H7 (cell line): ENCODE measurements at places on chromosomes 12 and 14. TPM values are rescaled to one million over a fixed set of nuclear protein-coding genes. Genes with fewer than 3 reads are reported as not detected.

DNA sequence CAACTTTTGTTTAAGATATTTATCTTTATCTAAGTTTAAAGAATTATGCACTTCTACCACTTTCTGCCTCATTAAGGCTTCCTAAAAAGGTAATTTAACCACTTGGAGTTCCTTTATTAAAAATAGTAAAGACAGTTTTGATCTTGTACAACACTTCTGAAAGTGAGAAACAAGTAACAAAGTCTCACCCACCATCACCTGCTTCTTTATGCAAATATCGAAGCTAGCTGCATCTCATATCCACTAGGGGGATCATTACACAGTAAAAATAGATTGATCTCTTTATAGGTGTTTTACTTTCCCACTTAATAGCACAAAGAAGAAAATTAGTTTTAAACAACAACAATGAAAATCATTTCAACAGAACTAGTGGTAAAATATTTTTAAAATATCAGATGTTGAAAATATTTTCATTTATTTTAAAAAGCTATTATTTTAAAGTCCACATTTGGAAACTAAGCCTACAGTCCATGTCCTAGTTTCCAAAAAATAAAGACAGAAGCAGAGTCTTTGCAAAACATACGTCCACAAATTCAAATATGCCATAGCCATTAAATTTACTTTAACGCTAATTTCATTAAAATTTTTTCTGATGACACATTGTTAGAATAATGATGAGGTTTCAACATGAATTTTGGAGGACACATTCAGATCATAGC, 160.0 kb upstream of the SOX5 start:
- peak; percentile 29 for DNase-seq

- DNase-seq = no peak
These were observed 238.8 kb upstream of the RGS6 start for GRCh38 chr14:71693381-71693780.

- no peak for DNase-seq
These were observed 21.0 kb upstream of the AQP2 start for GRCh38 chr12:49929581-49929980.

- no peak for DNase-seq
These were observed 108.3 kb downstream of the KIF26A start for GRCh38 chr14:104246401-104247335.

DNA sequence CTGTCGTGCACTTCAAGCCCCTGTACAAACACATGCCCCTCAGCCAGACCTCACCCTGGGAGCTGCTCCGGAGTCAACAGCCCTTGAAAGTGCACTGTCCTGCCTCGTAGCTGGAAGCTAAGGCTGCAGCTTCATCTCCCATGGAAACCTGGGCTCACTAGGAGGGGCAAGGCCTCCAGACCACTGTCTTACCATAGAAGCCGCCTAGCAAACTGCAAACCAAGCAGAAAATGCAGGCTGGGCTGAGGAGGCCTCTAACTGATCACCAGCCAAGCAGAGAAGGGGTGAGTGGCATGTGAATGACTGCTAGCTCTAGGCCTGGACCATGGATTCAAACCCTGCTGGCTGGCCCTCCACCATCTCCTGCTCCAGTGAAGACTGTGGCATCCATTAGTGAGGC, 340.2 kb downstream of the CACNA1C start:
- no peak for DNase-seq

- DNase-seq = no peak
These were observed 110.4 kb downstream of the DAD1 start for GRCh38 chr14:22478670-22479069.

DNA sequence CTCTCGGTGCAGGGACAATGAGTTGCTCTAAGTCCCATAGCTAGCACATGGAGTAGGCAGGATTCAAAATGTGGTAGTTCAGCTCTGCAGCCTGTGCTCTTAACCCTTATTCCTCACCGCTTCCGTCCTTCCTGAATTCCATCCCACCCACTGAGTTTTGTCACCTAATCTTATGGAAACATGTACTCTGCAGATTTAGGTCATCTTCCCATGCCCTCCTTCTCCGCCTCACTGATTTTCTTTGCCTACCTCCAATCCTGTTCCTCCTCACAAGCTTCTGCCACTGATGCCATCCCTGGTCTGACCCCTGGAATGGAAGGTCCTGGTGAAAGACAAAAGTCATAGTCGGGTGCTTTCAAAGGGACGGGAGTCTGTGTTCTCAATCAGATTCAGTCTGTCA, 46.5 kb upstream of the ABCC9 start:
- DNase-seq = no peak

DNA sequence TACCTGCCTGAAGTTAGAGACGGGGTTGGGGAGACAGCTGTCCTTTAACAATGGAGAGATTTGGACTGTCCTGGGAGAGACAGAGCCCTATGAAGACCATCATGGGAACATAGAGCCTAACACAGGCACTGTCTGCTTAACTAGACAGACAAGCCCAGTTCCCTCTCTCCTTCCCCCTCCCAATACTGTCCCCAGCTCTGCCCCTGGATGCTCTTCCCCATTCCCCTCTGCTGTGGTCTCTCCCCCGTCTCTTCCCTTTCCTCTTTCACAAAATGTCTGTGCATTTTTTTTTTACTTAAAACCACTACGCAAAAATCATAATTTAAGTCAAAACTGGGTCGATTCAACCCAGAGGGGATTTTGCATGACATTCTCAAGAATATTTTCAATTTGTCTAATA, 232.9 kb downstream of the CHST11 start:
- no peak for DNase-seq

- no peak for DNase-seq
These were observed 86.8 kb upstream of the HIF1A start for GRCh38 chr14:61608245-61609165.

DNA sequence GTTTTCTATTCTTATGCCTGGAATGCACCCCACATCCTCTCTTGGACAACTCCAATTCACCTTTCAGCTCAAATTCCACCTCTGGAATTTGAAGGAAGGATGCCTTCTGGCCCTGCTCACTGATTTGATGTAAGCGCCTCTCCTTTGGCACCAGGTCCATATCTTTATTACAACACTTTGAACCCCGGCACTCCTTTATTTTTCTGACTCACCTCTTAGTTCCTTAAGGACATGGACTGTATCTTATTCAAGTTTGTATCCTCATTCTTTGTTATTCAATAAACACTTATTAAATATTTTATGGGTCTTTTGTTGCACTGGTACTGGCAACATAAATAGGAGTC, 3.1 kb downstream of the GALC start:
- DNase-seq = no peak

DNA sequence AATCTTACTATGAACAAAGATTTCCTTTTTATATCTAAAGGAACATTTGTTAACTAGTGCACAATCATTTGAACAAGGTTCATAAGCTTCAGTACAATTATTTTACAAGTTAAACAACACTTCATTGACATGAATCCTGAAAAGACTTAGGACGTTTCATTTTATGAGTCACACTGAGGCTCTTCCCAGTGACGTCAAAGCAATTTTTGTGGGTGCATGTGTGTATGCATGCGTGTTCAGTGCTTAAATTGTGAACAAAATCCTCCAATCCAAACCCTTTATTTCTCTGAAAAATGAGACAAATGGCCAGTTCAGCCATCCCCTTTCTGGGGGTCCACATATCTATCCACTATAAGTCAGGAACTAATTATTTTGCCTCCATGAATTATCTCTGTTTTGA, 2.9 kb downstream of the LMNTD1 start:
- DNase-seq = no peak

- peak; percentile 8 for DNase-seq
These were observed 57.8 kb downstream of the C14orf132 start for GRCh38 chr14:96096639-96097610.

- DNase-seq = no peak
These were observed 64.2 kb downstream of the LLPH start for GRCh38 chr12:66066137-66066928.

GRCh38 chr14:71103662-71104484, 196.6 kb downstream of the PCNX1 start:
- DNase-seq = peak; percentile 37

DNA sequence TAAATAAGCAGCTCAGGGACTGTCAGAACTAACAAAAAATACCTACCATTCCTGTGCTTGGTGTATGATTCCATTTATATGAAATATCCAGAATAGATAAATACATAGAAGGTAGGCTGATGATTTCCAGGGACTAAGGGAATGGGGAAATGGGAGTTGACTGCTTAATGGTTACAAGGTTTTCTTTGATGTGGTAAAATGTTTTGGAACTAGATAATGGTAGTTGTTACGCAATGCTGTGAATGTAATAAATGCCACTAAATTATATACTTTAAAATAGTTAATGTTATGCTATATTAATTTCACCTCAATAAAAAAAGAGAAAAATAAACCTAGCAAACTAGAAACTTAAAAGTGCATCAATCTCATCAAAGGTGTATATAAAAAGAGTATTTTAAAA, 41.1 kb downstream of the CEP83 start:
- no peak for DNase-seq

GRCh38 chr14:69153873-69154270, 953 bp upstream of the DCAF5 start:
- DNase-seq = no peak

GRCh38 chr12:12017798-12018197, 52.9 kb upstream of the BCL2L14 start:
- peak; percentile 82 for DNase-seq

- DNase-seq = no peak
These were observed 116.1 kb downstream of the DUSP6 start for GRCh38 chr12:89236237-89236636.

- DNase-seq = no peak
These were observed 25.1 kb downstream of the KCNC2 start for GRCh38 chr12:75184516-75184915.

GRCh38 chr14:103078420-103078749, 5.6 kb upstream of the LBHD2 start:
- peak; percentile 93 for DNase-seq

- no peak for DNase-seq
These were observed 11.6 kb upstream of the HECTD1 start for GRCh38 chr14:31219169-31219568.

- peak; percentile 38 for DNase-seq
These were observed 214.5 kb downstream of the PAH start for GRCh38 chr12:102702447-102703114.

GRCh38 chr14:77469539-77469938, 11.6 kb downstream of the AHSA1 start:
- DNase-seq = no peak

DNA sequence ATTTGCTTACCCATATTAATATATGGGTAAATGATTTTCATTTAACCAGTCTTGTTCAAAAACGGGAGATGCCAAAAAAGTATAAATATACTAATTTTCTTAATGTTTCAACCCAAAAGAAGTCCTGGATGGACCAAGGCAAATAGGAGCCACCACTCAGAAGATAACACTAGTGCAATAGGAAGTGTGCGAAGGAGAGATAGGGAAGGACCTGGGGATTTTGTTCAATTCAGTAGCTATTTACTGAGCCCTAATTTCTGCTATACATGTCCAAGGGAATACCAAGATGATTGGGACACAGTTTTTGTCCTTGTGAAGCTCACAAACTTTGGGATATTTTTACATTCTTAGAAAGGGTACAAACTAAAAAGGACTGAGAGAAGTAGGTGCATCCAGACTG, 1.5 kb downstream of the CMAS start:
- DNase-seq = no peak

GRCh38 chr12:116152268-116152667, 125.2 kb downstream of the MED13L start:
- no peak for DNase-seq

DNA sequence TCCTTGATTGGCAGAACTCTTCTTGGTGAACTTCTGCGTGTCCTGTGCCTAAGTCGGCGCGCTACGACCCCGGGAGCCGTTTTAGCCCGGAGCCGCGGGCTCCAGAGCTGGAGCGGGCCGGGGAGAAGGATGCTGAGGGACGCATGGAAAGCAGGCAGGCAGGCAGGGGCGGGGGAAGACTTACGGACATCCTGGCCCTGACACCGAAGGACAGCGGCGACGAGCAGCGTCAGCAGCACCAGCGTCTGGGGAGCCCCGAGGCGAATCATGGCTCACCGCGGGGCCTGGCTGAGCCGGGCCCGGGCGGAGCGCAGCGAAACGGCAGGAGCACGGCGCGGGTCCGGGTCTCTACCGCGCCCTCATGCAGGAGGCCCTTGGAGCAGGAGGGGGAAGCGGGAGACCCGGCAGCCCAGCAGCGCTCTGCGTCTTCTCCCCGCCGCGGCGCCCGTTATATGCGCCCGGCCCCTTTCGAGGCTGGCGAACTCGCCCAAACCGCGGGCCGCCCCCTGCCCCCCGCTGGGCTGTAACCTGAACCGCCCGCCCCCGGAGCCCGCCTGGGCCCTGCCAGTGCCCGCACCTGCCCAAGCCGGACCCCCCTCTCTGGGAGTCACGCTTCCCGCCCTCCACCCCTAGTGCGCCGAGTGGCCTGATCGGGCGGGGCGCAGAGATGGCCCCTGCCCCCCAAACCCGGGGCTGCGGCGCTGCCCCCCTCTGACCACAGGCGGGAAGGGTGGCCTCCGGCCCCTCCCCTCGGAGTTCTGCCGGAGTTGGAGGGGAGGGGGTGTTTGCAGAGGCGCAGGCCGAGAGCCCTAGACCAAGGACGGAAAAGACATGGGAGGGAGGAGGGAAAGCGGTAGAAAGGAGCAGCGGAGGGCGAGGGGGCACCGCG, at the start of gene COL2A1:
TSS of gene COL2A1 (minus strand) at position 424 of the 889 bp plus-strand sequence. CDS start at position 269, 155 bp downstream.
- peak; percentile 91 for DNase-seq

DNA sequence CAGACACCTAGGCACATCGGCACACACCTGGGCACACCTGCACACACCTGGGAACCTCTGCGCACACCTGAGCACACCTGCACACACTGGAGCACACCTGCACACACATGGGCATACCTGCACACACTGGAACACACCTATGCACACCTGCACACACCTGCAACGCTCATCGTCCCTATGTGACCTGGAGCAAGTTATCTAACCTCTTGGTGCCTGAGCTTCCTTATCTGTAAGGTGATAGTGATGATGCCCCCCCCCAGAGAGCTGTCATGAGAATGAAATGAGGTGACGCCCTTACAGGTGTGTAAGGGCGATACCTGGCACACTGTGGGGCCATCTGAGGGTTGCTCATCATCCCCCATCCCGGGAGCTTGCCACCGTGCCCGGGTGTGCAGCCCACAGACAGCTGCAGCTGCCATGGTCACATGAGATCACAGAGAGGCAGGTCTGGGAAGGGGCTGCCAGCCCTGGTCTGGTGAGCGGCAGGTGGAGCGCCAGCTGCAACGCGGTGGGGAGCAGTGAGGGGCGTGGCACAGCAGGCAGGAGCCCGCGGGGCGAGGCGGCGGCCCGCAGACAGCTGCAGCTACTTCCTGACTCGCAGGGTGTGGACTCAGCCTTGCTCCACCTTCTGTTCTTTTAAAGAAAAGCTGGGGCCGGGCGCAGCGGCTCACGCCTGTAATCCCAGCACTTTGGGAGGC, 59.9 kb upstream of the FBRSL1 start:
- DNase-seq = peak; percentile 89

- DNase-seq = no peak
These were observed 20.4 kb upstream of the MAP1LC3B2 start for GRCh38 chr12:116538682-116539305.

- DNase-seq = peak; percentile 36
These were observed at the start of gene SERPINA1 for GRCh38 chr14:94388384-94389103. SERPINA1 (minus strand) TSS chr14:94388602; CDS start chr14:94383237, 5,365 bp downstream.

The DACT1 gene
- 9.5 and 11.0 TPM in 2 replicates for total RNA-seq

The JPH4 gene
- total RNA-seq = 1.4 and 2.0 TPM in 2 replicates

The PPM1H gene
- 17.0 and 26.7 TPM in 2 replicates for total RNA-seq

The INSM2 gene
- not detected in 2 replicates for total RNA-seq

The AQP6 gene
- not detected in 2 replicates for total RNA-seq

The DHRS2 gene
- total RNA-seq = 0.74 and 1.1 TPM in 2 replicates

The RNASE2 gene
- total RNA-seq = not detected in 2 replicates
